ENCODE measurements at places on chromosomes 5 and 9.
A peak's percentile ranks its signal among the peaks of the same experiment; 100 is the strongest.

DNA sequence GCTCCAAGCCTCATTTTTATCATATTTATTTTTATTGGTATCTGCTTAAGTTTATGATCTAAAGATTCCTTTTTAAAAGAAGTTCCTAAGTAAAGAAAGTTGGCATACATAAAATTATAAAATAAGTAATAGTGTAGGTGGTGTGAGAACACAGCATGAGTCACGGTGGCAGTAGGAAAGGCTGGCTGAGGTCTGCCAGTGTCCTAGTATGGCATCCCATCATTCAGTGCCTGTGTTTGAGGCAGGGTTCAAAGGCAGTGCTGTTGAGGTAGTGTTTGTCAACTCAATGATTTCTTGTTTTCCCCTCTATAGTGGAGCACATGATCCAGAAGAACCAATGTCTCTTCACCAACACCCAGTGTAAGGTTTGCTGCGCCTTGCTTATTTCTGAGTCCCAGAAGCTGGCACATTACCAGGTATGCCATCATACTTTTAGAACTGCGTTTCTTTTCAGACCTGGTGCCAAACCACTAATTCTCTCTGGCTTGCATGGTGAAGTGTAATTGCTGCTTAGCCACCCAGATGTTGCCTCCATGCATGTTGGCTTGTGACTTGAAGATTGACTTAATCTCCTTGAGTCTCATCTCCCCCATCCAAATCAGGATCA, 18.4 kb downstream of the ZNF346 start:
- no peak for DNase-seq

GRCh38 chr5:109853377-109853776, 163.7 kb downstream of the MAN2A1 start:
- DNase-seq: no peak

DNA sequence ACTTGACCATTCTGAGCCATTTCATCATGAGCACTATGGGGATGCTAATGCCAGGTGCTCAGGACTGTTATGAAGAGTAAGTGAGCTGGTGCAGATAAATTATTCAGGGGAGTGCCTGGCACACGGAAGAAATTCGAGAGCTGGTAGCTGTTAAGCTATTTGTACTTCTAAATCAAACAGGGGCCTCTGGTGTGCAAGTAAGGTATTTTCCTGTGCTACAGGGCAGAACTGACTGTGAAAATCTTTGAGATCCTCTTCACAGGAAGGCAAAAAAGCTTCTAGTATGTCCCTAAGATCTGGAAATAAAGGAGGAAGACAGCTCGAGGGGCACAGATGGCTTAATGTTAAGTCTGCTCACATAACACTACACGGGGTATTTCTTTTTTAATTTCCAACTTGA, 106.3 kb upstream of the SPOCK1 start:
- peak; percentile 6 for DNase-seq

DNA sequence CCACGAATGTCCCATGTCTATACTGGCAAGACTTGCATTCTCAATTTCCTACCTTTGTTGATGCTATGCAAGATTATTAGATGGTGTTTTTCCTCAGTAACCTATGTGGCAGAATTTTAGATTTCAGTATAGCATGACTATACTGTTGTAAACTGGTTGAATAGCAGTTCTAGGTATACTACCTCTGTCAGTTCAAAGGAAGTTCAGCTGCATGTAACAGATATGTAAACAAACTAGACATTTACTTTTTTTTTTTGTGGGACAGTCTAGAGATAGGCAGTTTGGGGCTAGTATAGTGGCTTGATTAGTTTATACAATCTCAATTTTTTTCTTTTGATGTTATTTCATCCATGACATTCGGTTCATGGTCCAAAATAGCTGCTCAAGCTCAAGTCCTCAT, 97.6 kb upstream of the GRIN3A start:
- no peak for DNase-seq

DNA sequence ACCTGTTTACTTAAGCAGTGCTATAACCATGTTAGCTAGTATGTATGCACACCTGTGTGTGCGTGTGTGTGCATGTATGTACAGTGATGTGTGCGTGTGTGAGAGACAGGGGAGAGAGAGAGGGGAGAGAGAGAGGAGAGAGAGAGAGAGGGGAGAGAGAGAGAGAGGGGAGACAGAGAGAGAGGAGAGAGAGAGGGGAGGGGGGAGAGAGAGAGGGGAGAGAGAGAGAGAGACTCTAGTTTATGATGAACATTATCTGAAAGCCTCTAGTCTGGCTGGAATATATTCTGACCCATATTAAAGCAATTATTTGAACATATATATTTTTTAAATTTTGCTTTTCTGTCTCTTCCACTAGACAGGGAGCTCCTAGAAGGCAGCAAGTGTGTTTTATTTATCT, 117.5 kb upstream of the CPEB4 start:
- DNase-seq: no peak

DNA sequence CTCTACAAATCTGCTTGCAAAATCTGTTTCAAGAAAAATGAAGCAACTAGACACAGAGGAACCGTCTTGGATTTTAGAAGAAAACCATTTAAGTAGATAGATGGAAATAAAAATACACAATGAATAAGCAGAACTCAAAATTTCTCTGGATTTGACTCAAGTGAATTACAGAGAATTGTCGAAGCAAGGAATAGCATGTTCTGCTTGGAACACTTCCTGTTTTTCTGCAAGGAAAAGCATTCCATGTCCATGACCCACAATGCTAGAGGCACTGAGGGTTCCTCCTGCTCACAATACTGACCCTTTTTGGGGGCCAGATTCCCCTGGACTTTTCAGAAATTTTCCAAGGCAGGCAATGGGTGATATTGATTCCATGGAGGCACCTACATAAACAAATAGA, 29.8 kb downstream of the PRUNE2 start:
- no peak for DNase-seq

DNA sequence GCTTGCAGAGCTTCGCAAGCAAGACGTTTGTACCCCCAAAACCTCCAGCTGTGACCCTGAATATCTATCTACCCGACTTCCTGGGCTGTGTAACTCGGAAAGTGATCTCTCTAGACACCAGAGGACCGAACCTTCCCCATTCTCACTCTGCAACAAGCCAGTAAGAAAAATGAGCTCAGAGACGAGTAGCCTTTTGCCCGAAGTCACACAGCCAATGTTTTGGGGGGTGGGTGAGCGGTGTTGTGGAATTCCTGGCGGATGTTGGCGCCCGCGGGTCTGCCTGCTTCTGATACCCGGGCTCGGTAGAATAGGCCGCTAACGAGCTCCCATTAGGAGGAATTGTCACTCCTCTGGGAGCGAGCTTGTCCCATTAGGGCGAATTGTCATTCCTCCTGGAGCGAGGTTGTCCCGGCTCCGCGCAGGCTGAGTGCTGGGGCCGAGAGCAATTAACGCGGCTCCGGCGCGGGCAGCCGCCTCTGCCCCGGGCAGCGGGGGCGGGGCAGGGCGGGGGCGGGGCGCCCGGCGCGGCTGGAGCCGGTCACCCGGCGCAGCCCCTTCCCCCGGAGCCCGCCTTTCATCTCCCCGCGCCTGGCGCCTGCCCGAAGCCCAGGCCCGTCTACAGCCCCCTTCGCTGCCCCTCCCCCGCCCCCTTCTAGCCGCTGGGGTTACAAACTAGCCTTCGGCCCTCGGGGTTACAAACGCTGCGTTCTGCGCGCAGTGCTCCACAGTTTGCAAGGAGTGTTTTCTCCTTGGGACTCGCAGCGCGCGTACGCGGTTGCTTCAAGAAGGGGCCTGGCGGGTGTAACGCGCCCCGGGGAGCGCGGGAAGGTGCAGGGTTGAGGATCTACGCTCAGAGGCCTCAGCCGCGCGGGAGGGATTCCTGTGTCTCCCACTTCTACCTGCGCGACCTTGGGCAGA, 3.5 kb upstream of the MSX2 start:
- no peak for DNase-seq
